ENCODE measurements at places on chromosomes 16 and 17. TPM values are rescaled to one million over a fixed set of nuclear protein-coding genes. Genes with fewer than 3 reads are reported as not detected.

Gene KRT36
- total RNA-seq = not detected

Gene KCNJ16
- total RNA-seq = 23.7 TPM

Gene NOXO1
- total RNA-seq = 0.69 TPM

Gene RPUSD1
- total RNA-seq = 9.3 TPM

DNA sequence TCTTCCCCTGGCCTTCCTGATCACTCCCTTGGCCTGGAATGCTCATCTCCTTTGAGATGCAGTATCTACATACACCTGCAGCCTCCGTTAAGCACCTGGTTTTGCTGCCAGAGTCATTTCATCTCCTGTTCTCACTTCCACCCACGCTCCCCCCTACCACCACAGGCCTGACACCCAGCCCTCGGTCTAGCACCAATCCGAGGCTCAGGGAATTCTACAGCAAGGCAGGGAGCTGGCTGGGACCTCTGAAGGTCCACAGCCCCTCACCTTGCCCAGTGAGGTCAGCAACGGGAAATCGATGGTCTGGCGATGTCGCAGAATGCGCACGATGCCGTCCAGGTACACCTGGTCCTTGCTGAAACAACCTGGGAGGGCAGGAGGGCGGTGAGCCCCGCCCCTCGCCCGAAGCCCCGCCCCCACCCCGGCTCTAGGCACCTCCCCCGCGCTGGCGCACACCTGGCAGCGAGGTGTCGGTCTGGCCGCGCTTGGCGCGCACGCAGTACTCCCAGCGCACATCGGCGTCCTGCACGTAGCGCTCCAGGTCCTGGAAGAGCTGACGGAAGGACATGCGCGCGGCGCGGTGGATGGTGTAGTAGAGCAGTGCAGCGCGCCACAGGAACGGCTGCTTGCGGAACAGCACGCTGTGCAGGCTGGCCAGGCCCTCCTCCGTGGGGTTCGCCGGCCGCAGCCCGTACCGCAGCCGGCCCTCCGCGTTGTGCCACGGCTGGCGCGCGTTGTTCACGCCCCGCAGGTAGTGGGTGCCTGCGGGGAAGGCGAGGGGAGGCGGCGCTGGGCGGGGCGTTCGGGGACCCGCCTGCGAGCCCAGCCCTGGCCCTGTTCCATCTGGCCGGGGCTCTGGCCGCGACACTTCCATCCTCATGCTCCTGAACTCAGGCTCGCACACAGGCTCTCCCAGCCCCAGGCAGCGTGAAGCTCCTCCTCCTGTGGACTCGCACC lies 5.7 kb downstream of the MATCAP1 start:
- DNase-seq = peak; percentile 91

DNA sequence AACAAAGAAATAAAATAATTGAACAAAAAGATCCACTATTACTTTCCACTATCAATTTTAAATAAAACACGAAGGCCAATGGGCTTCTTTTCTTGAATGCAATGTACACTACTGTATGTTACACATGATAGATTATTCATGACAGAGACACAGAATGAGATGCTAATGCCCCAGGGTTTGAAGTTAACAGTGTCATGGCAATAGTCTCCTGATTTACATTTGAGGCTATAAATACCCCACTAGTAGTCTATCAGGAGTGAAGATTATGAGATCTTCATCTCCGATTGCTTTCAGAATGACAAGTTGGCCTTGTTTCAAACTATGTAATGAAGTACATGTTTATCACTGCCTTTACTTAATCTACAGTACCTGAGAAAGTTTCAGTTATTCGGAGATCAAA lies 84.4 kb downstream of the RPGRIP1L start:
- DNase-seq = no peak

DNA sequence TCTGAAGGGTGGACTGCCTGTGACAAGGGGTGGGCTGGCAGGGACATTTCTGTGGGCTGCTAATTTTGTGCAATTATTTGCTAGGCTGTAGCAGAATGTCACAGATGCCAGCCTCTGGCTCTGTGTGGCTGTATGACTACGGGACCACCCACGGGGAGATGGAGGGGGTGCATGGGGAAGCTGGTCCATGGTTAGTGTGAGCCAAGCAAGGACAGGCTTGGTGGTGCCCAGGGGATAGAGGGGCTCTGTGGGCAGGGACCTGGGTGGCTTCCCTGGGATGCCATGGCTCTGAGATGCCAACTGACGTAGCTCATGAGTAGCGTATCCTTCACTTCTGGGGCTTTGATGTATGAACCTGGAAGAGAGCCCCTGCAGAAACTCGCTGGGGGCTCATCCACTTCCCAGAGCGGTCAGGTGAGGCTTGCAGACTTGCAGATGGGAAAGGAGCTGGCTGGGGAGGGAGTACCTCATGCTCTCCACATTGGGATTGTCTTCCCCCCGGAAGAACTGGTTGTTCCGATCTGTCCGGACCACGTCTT lies 87.2 kb downstream of the TBC1D16 start:
- no peak for DNase-seq

DNA sequence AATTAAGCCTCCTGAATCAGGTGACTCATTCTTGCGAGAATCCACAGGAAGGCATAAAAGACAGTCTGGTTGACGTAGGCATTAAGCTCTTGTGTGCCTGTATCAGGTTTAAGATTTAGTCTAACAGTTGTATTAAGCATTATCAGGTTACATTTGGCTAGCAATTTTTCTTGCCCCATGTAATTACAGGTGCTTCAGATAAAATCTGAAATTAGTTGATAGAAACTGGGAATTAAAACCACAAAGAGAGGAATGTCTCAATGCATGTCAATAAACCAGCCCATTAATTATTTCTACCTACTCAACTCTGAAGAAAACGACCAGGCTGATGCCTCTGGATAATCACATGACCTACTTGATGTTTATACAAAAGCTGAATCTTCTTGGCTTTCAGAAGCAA lies 217.2 kb downstream of the CA10 start:
- no peak for DNase-seq

- DNase-seq = no peak
Measured at GRCh38 chr16:19417640-19418039, at the start of gene TMC5. TMC5 (plus strand) TSS chr16:19417883; CDS start chr16:19440039, 22,156 bp downstream.

DNA sequence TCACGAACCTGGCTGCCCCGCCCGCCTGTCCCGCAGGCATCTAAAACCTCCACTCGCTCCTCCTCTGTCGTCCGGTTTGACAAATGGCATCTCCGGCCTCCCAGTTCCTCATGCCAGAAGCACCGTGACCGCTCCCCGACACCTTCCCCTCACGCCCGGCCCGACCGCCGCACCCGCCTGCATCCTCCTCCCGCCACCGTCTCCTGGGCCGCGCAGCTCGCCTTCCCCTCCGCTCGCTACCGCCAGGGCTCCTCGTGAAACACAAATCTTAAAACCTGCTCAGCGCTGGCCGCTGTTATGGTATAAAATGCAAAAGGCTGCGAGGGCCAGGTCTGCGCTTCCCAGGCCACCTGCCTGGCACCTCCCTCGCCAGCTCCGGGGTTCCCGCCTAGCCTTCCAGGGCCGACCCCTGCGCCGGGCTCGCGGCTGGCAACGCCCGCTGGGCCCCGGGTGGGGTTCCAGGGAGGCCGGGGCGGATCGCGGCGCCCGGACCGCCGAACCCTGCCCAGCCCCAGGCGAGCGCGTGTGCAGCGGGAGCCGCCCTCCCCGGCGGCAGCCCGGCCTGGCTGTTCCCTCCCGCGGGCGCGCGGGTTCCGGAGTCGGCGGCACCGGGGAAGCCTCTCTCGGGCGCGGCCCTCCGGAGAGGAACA lies 488 bp downstream of the SPSB3 start:
- peak; percentile 41 for DNase-seq

DNA sequence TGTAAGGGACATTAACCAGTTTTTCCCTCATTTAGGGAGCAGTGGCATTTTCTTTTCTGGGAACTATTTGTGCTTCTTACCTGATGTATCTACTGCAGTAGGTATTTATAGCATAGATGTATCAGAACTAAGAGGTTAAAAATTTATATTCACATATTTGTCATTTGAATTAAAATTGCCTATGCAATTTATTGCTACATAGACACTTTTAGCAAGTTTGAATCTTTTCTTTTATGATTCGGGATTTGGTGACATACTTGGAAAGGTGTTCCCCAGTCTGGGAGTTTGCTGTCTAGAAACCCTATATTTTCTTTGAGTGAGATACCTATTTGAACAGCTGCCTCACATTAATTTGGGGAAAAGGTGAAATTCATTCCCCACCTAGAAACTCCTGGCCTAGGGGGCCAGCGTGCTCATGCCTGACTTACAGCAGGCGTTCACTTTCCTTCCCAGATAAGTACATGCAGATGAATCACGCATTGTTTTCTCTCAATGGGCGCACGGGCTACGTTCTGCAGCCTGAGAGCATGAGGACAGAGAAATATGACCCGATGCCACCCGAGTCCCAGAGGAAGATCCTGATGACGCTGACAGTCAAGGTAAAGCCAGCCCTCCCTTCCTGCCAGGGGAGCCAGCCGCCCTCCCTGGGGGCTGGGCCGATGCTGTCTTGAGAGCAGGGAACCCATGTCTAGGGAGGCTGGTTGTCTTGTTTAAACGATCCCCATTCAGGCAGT lies 73.8 kb downstream of the SDR42E1 start:
- DNase-seq = no peak

DNA sequence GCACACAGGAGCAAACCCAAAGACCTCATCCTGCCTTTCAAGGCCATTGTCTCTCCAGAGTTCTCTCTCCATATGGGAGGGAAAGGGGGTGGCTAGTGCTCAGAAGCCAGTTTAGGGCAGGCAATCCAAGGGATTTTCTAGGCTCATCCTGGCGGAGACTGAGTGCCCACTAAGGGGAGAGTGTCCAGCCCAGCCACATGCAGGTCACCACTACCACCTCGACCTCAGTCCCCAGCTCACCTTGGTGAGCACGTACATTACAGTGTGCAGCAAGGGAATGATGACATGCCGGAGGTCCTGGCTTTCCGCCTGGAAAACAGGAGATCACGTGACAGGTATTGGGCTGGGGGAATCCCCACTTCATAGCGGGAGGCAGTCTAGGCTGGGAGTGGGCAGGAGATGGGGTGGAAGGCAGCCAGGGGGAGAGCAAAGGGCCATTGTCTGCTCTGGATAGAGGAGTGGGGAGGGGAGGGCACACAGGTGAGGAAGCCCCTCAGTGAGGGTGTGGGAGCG lies 29.9 kb downstream of the PIK3R6 start:
- DNase-seq = peak; percentile 56

DNA sequence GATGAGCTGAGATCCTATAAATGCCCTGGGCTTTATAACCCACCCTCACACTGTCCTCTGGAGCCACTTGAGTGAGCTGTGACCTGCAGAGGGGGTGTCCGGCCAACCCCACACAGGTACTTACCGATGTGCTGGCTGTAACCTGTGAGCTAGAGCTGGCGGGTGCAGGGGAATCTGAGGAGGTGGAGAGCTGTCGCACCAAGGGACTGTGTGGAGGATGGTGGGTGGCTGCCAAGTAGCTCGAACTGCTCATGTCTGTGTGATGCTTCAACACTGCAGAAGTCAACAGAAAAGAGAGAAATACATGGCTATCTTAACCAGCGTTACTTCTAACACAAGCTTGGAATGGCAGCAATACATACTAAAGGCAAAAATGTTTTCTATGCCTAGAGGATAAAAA lies 39.4 kb downstream of the STH start:
- DNase-seq = no peak

DNA sequence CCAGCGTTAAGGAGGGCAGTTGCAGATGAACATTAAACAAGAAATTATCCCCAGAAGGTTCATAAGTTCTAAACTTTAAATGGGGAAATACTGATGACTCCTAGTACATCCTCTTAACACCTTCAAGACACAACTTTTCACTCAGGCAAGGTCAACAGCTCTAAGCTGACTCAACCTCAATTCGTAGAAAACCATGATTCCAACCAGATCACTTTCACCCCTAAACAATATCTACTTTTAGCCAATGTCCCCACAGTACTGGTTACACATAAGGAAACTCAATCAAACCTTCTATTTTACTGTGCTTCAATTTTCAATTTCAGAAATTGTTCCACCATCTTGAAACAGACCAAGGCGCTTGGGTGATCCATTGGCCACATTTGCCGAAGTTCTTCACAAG lies 2.3 kb downstream of the CDYL2 start:
- DNase-seq = no peak

DNA sequence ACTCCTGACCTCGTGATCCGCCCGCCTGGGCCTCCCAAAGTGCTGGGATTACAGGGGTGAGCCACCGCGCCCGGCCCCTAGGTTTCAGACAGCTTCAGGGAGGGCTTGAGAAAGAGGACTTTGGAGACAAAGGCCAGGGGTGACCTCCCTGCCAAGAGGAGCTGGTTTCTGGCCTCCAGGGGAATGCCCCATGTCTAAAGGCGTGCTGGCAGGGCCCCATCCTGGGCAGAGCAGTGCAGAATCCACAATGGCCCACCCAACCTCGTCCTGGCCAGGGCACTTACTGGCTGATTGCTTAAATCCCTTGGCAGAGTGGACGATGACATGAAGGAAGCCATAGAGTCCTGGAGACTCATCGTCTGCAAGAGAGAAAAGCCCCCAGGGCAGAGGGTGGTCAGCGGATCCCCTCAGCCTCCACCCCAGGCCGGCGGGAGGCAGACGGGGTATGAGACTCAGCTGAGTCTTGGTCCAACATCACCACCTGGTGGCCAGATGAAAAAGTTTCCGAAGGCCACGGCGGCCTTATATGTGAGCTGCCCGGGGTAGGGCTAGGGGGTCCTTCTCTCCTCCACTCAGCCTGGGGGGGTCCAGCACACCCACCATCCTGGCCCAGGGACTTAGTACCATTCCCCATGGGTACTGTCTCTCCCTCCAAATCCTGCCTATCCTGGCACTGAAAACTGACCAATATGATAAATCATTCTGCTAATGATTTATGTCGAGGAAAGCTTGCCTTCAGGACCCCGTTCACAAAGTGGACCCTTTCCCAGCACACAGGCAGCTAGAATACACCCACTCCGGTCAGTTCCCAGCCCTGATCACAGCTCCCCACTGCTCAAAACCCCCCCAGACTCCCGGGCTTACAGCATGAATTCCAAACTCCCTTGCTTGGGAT lies 59.1 kb downstream of the TIMM22 start:
- peak; percentile 38 for DNase-seq

- no peak for DNase-seq
Measured at GRCh38 chr17:33258296-33258695, 34.8 kb downstream of the ASIC2 start.

GRCh38 chr16:67187175-67187890 lies 2.6 kb downstream of the EXOC3L1 start:
- no peak for DNase-seq

DNA sequence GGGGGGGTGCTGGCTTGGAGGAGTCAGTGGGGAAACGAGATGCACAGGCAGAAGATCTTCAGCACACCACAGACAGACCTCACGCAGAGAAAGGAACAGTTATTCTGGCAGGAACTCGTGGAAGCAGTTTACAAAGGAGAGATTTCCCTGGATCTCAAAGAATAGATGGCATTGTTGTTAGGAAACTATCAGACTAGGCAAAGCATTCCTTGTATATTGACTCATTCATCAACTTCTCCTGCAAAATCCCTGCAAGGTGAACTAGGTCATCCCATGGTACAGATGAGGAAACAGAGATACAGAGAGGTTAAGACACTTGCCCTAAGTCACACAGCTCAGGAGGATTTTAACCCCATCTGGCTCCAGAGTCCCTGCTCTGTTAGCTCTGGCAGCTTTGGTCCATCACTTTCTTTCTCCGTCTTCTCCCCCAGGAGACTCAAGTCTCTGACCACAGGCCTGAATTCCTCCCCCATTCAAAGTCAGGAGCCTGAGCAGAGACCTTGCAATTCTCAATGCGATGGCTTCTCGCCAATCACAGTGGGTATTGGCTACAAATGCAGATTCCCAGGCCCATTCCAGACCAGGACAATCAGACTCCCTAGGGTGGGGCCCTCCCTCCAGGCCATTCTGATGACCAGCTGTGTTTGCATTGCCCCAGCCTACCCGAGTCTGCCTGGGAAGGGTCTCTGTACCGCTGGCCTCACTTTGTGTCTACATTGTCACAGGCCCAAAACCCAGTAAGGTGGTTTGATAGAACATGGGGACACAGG lies 56.4 kb downstream of the LITAF start:
- DNase-seq = no peak

GRCh38 chr16:85847681-85848601 lies 48.4 kb downstream of the COX4I1 start:
- no peak for DNase-seq
